GM12892 (cell line): ENCODE measurements at places on chromosomes 13 and 19.

GRCh38 chr19:32702010-32702409 is 10.4 kb downstream of the NUDT19 start:
- DNase-seq = no peak

DNA sequence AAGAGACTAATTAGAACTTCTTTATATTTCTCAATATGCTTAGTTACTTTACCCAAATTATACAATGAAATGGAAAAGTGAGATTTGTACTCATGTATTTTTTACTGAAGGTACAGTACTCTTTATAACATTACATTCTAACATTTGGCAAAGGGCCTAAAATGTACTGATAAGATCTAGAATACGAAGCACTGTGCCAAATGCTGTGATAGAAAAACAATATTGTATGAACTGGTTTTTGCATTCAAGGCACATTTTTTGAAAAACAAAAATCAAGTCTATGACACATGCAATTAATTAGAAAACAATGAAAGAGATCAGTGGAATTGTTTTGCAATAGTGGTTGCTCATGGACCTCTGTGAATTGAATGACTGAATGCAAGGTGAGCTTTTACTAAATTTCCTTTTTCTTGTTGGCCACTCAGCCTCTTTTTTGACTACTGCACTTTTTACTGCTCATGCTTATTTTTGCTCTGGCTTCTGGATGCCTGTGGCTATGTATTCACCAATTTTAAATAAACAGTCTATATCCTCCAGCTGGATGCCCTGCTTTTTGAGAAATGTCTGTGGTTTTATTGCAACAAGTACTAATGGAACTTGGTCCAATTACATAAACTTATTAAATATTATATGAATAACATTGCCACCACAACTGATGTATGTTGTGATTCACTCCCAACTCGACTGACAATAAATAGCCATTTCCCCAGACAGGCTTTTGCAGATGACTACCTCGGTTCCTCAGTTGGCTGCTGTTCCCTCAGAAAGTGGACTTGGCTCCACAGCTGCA is 41.4 kb upstream of the OBI1 start:
- DNase-seq = no peak

- DNase-seq = no peak
Observed at GRCh38 chr19:50739914-50740426, 16.8 kb downstream of the CLEC11A start.

- DNase-seq = no peak
Observed at GRCh38 chr13:65057986-65058385, 2172.2 kb downstream of the PCDH9 start.

DNA sequence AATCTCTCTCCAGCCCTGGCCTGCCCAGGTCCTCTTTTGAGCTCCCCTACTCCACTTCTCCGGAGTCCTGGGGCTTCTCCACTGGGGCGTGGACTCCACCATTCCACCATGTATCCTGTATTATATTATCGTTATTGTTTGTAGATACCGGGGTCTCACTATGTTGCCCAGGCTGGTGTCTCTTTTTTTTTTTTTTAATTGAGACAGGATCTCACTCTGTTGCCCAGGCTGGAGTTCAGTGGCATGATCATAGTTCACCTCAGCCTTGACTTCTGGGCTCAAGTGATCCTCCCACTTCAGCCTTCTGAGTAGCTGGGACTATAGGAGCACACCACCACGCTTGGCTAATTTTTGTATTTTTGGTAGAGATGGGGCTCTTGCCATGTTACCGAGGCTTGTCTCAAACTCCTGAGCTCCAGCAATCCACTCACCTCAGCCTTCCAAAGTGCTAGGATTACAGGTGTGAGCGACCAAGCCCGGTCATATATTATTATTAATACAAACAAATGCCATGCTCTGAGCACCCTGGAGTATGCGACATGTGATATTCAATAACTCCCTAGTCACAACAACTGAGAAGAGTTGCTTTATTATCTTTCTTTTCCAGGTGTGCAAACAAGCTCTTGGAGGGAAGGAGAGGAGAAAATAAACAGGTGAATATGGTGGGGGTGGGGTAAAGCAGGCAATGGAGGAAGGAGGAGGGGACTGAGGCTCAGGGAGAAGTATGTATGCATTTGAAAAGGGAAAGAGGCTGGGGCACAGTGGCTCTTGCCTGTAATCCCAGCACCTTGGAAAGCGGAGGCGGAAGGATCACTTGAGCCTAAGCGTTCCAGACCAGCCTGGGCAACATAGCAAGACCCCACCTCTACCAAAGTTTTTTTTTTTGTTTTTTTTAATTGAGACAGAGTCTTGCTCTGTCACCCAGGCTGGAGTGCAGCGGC is 2.8 kb upstream of the CERS4 start:
- DNase-seq = no peak

DNA sequence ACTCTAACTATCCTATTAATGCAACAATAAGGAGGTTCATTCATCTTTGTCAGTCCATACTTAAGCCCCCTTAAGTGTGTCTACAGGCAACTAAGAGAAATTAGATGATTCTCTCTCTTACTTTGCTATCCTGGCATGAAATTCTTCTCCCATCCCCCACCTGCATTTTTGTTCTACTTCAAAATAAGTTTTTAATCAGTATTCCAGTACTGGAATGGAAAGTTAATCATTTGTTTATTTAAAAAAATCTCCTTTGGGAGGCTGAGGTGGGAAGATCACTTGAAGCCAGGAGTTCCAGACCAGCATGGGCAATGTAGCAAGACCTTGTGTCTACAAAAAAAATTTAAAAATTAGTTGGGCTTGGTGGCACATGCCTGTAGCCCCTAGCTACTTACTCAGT is 222.1 kb downstream of the MZT1 start:
- no peak for DNase-seq
